H54 (cell line): ENCODE measurements at places on chromosomes 11 and 22.

DNA sequence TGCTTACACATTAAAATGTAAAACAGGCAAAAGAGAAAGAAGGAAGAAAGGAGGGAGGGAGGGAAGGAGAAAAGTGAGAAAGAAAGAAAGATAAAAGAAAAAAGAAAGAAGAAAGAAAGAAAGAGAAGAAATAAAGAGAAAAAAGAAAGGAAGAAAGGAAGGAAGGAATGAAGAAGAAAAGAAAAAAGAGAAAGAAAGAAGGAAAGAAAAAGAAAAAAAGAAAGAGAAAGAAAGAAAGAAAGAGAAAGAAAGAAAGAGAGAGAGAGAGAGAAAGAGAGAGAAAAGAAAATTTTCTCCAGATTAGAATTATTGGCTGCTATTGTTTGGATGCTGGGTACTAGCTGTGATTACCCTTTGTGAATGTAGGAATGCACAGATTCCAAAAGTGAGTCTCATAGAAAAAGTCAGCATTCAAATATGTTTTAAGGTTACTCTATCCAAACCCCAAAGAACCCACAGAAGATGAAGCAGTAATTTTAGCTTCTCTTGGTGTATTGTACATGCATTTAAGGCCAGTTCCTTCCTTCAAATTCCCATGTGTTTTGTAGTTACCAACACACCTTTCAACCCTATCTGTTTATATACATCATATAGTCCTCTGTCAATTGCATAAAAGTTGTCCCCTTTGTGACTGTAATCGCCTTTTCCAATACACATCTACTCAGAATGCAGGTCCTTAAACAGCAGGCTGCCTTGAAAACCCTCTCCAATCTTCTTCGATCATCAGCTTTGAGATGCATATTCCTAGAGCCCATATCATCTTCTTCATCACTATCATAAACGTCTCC, 789 bp upstream of the FAM111A start:
- no peak for DNase-seq

- no peak for DNase-seq
Observed at GRCh38 chr11:34907934-34908593, 8.1 kb downstream of the APIP start.

- DNase-seq, result no peak
Observed at GRCh38 chr11:12885717-12886239, 123.3 kb upstream of the RASSF10 start.

DNA sequence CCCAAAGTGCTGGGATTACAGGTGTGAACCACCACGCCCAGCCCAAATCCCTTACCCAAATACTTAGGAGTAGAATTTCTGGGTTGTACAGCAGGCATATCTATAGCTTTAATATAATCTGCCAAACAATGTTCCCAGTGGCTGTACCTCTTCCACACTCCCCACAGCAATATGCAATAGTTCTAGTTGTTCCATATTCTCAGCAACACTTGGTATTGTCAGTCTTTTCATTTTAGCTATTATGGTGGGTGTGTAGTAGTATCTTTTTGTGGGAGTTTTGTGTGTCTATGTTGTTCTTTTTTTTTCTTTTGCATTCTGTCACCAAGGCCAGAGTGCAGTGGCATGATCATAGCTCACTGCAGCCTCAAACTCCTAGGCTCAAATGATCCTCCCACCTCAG, 18.8 kb downstream of the SCGB1A1 start:
- no peak for DNase-seq

- DNase-seq, result no peak
Observed at GRCh38 chr11:62665599-62666258, 617 bp downstream of the CSKMT start.

GRCh38 chr11:17275400-17276235, 921 bp upstream of the NUCB2 start:
- DNase-seq, result no peak

- peak; percentile 63 for DNase-seq
Observed at GRCh38 chr11:126790550-126791081, 210.0 kb downstream of the KIRREL3 start.

DNA sequence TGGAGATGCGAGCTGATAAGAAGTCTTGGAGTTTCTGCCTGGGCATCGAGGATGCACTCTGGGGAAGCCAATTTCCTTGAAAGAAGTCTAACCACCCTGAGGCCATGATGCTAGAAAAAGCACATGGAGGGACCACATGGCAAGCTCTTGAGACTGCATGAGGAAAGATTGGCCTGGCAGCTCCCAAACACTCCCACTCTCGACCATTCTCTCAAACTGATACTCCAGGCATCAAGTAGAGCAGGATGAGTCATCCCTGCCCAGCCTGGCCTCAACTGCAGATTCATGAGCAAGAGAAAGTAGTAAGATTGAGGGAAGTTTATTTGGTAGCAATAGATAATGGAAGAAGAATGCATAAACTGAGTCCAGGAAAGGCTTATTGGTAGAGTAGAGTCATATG, 194.3 kb downstream of the KIF18A start:
- DNase-seq, result no peak

GRCh38 chr22:46457502-46458488, 79.6 kb downstream of the CELSR1 start:
- peak; percentile 74 for DNase-seq

GRCh38 chr11:35477901-35478300, 47.5 kb downstream of the PAMR1 start:
- DNase-seq, result no peak

DNA sequence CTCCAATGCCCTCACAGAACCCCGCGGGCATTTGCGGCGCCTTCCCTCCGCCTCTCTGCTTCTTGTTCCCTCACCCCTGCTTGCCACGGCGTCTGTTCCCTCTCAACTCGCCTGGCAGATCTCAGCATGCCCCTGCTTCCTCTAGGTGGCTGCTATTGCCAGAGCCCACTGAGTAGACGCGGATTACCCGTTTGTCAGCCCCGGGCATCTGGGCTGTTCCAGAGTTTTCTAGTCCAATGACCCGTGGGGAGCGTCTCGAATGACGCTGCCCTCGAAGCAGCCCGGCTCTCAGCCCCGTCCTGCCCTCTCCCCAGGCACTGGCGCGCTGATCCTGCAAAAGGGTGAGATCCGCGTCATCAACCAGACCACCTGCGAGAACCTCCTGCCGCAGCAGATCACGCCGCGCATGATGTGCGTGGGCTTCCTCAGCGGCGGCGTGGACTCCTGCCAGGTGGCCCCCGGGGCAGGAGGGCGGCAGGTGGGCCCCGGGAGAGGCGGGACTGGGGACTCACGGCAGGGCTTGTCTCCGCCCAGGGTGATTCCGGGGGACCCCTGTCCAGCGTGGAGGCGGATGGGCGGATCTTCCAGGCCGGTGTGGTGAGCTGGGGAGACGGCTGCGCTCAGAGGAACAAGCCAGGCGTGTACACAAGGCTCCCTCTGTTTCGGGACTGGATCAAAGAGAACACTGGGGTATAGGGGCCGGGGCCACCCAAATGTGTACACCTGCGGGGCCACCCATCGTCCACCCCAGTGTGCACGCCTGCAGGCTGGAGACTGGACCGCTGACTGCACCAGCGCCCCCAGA, 49.7 kb downstream of the ST14 start:
- no peak for DNase-seq

DNA sequence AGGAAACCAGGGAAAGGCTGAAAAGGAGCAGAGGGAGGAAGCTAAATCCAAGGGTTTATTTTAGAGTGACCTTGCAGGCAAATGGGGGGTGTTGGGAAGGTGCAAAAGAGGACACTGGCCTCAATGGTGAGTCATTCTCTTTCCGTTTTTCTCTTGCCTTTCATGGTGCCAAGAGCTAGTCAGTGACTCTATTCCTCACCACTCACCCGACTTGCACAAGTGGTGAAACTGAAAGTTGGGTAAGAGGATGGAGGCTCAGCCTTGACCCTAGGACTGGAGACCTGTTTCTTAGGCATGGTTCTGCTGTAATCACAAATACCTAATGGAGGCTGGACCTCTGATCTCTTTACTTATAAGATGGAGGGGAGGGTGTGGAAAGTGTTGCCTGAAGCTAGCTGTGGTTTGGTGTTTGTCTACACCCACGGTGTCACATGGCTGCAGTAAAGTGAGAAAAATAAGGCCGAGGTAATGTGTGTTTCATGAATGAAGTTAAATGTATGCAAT, 67.3 kb upstream of the CREB3L1 start:
- peak; percentile 74 for DNase-seq

DNA sequence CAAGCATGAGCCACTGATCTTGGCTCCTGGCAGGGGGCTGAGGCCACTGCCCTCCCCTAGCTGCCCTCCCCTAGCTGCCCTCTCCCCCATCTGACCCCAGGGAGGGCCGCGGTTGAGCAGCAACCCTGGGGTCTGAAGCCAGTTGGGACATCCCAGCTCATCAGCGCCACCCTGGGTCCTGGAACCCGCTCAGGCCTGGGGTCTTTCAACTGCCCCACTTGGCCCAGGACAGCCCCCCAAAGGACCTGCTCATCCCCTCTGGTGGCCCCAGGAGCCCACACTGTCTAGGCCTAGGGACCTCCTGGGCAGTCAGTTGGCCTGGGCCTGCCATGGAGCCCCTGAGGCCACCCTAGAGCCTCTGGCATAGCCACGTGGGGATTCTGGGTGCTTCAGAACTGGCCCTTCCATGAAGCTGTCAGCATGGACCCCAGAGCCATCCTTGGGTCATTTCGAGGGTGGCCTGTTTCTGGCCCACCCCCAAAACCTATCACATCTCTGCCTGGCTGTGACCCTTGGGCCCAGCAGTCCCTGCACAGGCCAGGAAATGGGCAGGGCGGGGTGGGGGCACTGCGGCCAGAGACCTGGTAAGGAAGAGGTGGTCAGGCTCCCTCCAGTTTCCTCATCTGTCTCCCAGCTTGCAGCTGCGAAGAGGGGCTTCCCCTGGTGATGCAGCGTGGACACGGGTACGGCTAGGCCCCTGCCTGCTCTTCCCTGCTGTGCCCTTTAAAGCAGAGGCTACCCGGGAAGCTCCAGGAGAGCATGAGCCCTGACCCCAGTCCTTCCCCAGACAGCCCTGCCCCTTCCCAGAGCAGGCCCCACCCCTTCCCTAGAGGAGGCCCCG, 37.9 kb downstream of the MUC2 start:
- DNase-seq, result no peak

DNA sequence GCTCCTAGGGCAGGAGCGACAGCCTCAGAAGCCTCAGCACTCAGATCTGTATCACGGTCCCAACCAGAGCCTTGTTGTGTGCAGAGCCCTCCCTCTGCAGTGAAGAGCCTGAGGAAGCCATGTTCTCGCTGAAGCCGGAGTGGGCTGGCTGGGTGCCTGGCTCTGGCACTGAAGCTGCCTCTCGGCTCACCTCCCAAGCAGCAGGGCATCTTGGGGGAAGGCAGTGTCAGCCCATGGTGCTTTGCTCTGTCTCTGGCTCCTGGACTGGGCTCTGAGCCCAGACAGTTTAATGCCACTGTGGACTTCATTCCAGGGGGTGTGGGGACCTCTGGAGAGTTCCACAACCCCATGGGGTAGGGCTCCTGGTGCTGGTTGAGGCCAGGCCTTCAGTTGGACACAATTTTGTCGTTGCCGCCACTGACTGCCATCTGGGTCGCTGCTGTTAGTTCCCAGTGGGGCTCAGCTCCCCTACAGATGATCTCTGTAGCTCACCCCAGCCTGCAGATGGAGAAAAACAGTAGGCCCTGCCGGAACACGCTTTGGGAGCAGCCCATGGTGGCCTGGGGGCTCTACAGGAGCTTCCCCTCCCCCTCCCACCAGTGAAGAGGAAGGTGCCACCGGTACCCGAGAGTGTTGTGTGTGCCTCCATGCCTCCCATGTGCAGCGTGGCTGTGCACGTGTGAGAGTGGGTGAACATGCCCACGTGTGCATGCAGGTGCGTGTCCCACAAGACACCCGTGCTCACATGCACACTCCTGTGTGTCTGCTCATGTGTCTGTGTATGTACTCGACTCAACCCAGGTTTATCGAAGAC, 86.5 kb upstream of the B3GAT1 start:
- DNase-seq, result no peak

DNA sequence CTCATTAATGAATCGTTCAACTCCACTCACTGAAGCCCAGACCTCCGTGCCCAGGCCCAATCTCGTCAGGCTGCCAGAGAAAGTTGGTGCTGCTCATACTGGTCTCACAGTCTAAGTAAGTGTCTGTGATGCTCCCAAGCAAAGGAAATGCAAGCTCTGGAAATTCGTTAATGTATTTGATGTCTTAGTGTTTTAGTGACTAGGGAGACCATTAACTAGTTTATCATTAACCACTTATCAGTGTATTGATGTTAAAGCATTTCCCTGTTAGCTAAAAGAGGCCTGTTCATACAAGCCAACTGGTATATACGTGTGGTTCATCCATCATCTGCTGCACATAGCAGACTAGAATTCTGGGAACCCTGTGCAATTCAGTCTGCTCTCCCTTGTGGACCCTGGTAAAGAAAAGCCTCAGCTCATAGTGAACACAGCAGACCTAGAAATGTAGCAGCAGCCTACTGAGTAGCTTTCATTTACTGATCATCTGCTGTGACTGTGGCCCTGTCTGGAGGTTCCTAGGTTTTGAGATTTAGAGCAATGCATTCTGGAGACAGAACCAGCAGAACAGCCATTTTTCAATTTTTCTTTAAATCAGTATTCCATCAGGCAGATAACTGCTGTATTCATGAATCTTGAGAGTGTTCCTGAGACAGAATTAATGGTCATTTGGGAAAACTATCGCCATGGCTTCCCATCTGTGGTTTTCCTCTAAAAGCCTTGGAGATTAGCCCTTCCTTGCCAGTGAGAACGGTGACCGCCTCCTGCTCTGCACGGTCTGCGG, 15.7 kb upstream of the AIFM3 start:
- no peak for DNase-seq

- DNase-seq, result no peak
Observed at GRCh38 chr11:132300283-132300682, 929.9 kb downstream of the NTM start.

DNA sequence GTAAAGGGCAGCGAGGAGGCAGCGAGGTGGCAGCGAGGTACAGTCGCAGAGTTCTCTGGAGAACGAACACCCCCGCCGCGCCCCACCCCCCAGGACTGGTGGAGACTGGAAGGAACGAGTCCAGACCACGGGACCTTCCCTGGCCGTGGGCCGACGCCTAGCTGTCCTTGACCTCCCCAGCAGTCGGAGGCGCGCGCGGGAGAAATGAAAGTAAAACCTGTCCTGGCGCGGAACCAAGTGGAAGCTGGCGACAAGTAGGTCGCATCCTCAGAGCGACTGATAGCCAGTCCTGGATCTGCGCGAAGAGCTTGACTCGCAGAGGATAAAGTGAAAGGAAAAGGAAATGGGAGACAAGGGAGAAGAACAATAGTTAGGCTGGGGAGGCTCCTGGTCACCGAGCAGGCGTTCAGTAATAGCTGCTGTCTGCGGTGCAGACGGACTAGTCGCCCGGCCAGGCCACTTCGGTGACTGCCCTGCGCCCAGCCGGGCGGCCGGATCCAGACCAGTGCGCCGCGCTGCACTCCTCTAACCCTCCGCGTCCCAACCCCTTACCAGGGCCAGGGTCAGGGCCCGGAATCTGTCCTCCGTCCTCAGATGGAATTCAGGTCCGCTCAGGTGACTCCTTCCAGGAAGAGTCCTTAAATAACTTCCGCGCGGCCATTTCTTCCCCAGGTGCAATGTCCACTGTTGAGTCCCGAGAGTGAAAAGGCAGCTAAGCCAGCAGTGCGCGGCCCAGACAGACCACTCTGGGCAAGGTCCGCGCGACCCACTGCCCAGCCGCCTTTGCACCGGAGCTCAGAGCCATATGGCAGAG, 1.9 kb upstream of the ADM start:
- DNase-seq, result no peak

GRCh38 chr11:92766698-92767097, 202.8 kb upstream of the MTNR1B start:
- no peak for DNase-seq
